ENCODE measurements at places on chromosomes 5 and 9. TPM values are rescaled to one million over a fixed set of nuclear protein-coding genes. Genes with fewer than 3 reads are reported as not detected.

DNA sequence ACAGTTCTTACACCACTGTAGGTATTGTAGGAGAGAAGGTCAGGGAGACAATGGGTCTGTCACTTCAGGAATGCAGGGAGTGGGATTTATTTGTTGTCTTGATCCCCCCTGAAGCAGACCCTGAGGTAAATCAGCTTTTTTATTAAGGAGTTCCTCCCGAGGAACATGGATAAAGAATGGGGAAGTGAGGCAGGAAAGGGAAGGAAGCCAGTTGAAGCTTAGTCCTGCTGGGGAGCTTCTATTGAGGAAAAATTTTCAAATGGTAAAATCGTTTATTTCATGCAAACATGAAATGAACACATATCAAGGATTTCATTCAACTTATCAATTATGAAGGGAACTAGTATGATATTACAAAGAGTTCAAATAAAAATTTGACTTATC lies 318.6 kb upstream of the PIK3R1 start:
- no peaks in the 10 kb centered on the region for H3K27me3 ChIP-seq
- H3K4me3 ChIP-seq, result no peak overlapping the region
- no peak for DNase-seq

DNA sequence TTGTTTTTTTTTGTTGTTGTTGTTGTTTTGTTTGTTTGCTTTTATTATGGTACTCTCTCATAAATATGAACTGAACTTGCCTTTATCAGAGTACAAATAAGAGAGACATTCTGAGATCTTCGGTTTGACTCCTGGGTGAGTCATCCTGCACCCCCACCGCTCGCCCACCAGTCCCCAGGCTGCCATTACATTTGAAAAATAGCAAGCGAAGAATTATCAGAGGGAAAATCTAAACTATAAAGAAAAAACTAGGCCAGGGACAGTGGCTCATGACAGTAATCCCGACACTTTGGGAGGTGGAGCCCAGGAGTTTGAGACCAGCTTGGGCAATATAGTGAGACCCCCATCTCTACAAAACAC lies 122.1 kb upstream of the MAP3K1 start:
- H3K4me3 ChIP-seq, result no peak overlapping the region
- H3K27me3 ChIP-seq, result no peaks in the 10 kb centered on the region
- H3K27ac ChIP-seq, result no peak overlapping the region
- no peaks in the 10 kb centered on the region for H3K4me1 ChIP-seq

The CDX1 gene
- total RNA-seq, result not detected

DNA sequence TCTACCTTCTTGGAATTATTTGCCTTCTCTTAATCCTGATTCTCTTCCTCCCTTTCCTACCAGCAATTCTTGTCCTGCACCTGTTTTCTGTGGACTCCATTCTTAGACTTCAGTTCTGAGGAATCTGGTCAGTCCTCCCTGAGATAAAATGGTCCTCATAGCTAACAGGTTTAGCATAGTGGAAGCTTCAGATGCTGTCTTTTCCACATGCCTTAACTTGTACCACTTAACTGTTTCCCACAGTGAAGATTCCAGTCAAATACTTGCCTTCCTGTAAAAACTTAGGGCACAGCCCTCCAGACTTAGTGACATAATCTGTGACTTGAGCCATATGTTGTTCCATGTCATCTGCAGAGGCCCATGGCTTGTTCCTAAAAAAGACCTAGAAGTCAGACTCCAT lies 261.3 kb downstream of the CWC27 start:
- H3K4me3 ChIP-seq, result no peak overlapping the region
- H3K27ac ChIP-seq, result no peak overlapping the region
- DNase-seq, result no peak
- H3K27me3 ChIP-seq, result no peaks in the 10 kb centered on the region
- no peaks in the 10 kb centered on the region for H3K36me3 ChIP-seq

- H3K27me3 ChIP-seq, result no peaks in the 10 kb centered on the region
- no peak for DNase-seq
- no peaks in the 10 kb centered on the region for H3K36me3 ChIP-seq
These were observed 506.9 kb downstream of the ZNF608 start for GRCh38 chr5:124239572-124239971.

The STOM gene
- 444 TPM for total RNA-seq

DNA sequence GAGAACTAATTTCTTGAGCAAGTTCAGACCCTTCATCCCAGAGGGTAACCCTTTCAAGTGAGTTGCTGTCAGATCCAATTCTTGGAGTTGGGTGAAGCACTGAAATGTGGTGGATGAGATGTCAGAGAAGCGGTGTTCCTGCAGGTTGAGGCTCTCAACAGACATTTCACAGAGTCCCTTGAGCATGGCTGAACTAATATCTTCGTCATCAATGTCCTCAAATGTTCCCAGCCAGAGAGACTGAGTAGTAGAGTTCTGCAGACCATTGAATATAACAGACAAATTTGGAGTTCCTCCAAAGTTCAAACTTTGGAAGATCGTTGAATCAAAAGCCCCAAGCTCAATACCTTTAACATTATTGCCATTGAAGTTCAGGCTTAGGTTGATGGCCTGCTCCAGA lies 12.7 kb downstream of the CD180 start:
- no peak for DNase-seq
- H3K4me3 ChIP-seq, result no peak overlapping the region
- no peaks in the 10 kb centered on the region for H3K36me3 ChIP-seq
- H3K4me1 ChIP-seq, result no peaks in the 10 kb centered on the region

The SLC45A2 gene
- not detected for total RNA-seq

- H3K36me3 ChIP-seq, result no peaks in the 10 kb centered on the region
- H3K27me3 ChIP-seq, result no peaks in the 10 kb centered on the region
- H3K4me1 ChIP-seq, result no peaks in the 10 kb centered on the region
These were observed 5.1 kb downstream of the LCP2 start for GRCh38 chr5:170292179-170293104.

The JAK2 gene
- total RNA-seq, result 46.9 TPM

The ADGRD2 gene
- total RNA-seq, result not detected

The C5orf22 gene
- total RNA-seq, result 17.4 TPM

GRCh38 chr5:93715761-93716160 lies 25.6 kb downstream of the POU5F2 start:
- no peaks in the 10 kb centered on the region for H3K36me3 ChIP-seq
- DNase-seq, result no peak
- no peak overlapping the region for H3K4me3 ChIP-seq
- no peak overlapping the region for H3K27ac ChIP-seq
- no peaks in the 10 kb centered on the region for H3K27me3 ChIP-seq

GRCh38 chr5:19917588-19918122 lies 70.3 kb downstream of the CDH18 start:
- DNase-seq, result no peak
- H3K4me1 ChIP-seq, result no peaks in the 10 kb centered on the region
- no peak overlapping the region for H3K27ac ChIP-seq
- no peaks in the 10 kb centered on the region for H3K36me3 ChIP-seq
- no peak overlapping the region for H3K4me3 ChIP-seq

GRCh38 chr9:136857166-136857565 lies 5.0 kb downstream of the MAMDC4 start:
- DNase-seq, result no peak
- no peaks in the 10 kb centered on the region for H3K27me3 ChIP-seq
- no peak overlapping the region for H3K4me3 ChIP-seq
- H3K27ac ChIP-seq, result no peak overlapping the region

GRCh38 chr5:149609640-149610219 lies 28.4 kb downstream of the ARHGEF37 start:
- no peaks in the 10 kb centered on the region for H3K4me1 ChIP-seq
- no peak overlapping the region for H3K27ac ChIP-seq
- no peaks in the 10 kb centered on the region for H3K27me3 ChIP-seq
- DNase-seq, result no peak
- no peak overlapping the region for H3K4me3 ChIP-seq
- H3K36me3 ChIP-seq, result peaks cover 16% of the 10 kb centered on the region

The IFNA13 gene
- not detected for total RNA-seq

The ARL14EPL gene
- not detected for total RNA-seq

The SNX2 gene
- 75.7 TPM for total RNA-seq

GRCh38 chr9:29211580-29212396 lies 1638.5 kb upstream of the C9orf72 start:
- no peaks in the 10 kb centered on the region for H3K36me3 ChIP-seq
- H3K4me3 ChIP-seq, result peak overlapping the region; percentile 17
- no peak for DNase-seq
- H3K27ac ChIP-seq, result no peak overlapping the region
- H3K27me3 ChIP-seq, result peaks cover 4% of the 10 kb centered on the region

The LIFR gene
- total RNA-seq, result 222 TPM

- H3K36me3 ChIP-seq, result no peaks in the 10 kb centered on the region
- H3K4me1 ChIP-seq, result no peaks in the 10 kb centered on the region
- no peak overlapping the region for H3K4me3 ChIP-seq
- H3K27ac ChIP-seq, result peak overlapping the region; percentile 43
- H3K27me3 ChIP-seq, result no peaks in the 10 kb centered on the region
These were observed 53.7 kb upstream of the FABP6 start for GRCh38 chr5:160175438-160176218.

DNA sequence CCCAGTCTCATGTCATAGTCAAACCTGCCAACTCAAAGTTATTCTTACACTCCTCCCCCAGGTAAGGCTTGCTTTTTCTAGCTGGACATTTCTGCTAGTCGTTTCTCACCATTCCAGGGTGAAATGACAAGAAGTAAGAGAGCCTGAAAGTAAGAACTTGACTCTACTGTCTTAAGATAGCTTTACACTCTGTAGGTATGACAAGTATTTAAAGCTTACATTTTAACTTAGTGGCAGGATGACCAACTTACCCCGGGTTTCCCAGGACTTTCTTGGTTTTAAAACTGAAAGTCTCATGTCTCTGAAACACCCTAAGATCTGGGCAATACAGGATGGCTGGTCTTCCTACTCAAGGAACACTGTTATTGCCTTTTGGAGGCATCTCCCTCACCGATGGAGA lies 67.5 kb upstream of the PIK3R1 start:
- H3K27ac ChIP-seq, result no peak overlapping the region
- H3K27me3 ChIP-seq, result no peaks in the 10 kb centered on the region
- no peaks in the 10 kb centered on the region for H3K36me3 ChIP-seq
- H3K4me1 ChIP-seq, result no peaks in the 10 kb centered on the region
- H3K4me3 ChIP-seq, result no peak overlapping the region
- no peak for DNase-seq
